Naive B cell (primary cell): ENCODE measurements at places on chromosomes 5 and 9. TPM values are rescaled to one million over a fixed set of nuclear protein-coding genes. Genes with fewer than 3 reads are reported as not detected.

DNA sequence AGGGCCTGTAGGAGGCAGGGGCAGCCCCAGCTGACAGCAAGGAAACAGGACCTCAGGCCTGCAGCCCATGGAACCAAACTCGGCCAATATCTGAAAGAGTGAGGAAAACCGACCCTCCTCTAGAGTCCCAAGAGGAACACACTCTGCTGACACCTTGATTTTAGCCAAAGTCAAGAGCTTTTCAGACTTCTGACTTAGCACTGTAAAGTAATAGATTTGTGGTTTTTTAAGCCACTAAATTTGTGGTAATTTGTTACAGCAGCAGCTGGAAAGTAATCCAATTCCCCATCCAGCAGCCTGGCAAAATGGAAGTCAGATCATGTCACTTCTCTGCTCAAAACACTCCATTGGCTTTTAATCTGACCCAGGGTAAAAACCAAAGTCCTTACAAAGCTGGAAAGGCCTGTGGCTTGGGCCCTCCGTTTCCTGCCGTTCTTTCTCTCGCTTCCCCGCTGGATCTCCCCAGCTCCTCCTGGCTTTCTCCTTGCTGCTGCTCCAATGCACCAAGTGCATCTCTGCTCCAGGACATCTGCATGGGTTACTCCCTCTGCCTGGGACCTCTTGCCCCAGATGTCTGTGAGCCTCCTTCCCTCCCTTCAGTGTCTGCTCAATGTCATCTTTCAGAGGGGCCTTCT is 79.0 kb downstream of the C5orf15 start:
- DNase-seq = no peak

DNA sequence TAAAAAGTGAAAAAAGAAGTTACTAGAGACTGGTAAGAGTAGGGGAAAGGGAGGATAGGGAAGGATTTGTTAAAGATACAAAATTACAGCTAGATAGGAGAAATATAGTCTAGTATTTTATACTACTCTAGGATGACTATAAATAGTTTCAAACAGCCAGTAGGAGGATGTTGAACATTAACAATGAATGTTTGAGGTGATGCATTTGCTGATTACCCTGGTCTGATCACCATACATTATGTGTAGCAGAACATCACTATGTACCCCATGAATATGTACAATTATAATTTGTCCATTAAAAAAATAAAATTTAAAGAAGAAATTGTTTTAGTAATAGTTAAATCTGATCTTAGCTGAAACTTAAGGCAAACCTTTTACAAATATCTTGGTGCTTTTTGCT is 302.6 kb downstream of the ARHGAP26 start:
- no peak for DNase-seq

DNA sequence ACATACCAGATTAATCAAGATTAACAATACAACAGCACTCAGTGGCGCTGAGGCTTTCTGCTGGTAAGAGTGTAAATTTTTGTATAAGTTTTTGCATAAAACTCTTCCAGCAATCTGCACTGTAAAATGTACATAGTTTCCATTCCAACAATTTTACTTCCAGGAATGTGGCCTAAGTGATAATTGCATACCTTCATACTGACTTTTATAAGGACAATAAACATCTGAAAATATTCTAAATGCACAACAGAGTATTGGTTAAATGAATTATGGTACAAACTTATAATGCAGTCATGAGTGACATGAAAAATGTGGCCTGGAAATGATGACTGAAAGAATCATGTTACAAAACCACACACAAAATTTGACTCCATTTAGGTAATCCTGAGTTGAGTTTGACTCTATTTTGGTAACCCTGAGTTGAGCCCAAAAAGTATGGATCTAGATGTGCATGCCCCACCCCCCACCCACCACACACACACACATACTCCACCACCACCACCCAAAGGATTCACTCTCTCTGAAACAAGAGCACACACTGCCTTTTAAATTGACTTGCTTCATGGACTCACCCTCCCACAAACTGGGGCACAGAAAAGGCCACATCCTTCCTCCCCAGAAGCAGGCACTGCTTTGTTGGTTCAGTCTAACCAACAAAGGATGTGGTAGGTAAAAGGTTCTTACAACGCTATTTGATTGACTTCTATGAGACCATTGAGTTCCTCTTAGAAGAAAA is 137.6 kb downstream of the SUSD1 start:
- DNase-seq = peak; percentile 79

- DNase-seq = no peak
These were observed 143.9 kb upstream of the SLC1A3 start for GRCh38 chr5:36462295-36463021.

DNA sequence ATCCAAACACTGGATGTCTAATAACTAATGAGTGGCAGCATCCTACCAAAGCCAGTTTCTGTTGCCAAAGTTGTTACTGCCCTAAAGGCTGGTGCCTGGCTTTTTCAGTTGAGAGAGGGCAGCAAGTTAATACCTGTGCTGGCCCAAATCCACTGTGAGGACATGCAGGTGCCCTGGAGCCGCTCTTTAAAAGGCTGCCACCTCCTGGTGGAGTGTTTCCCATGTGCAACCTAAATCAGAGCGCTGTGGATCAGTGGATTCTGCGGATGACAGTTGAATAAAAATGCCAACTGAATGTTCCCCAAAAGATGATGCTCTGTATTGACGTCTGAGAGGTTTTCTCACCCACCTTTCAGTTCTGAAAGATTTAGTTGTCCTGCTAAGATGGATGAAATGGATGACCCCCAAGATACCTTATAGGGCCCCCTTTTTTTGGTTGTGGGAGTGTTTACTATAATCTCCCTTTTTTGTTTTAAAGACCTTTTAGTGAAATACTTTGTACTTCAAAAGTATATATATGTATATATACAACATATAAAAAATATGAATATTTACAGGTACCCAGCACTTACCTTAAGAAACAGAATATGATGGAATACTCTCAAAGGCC is 146.4 kb downstream of the EGFLAM start:
- no peak for DNase-seq

DNA sequence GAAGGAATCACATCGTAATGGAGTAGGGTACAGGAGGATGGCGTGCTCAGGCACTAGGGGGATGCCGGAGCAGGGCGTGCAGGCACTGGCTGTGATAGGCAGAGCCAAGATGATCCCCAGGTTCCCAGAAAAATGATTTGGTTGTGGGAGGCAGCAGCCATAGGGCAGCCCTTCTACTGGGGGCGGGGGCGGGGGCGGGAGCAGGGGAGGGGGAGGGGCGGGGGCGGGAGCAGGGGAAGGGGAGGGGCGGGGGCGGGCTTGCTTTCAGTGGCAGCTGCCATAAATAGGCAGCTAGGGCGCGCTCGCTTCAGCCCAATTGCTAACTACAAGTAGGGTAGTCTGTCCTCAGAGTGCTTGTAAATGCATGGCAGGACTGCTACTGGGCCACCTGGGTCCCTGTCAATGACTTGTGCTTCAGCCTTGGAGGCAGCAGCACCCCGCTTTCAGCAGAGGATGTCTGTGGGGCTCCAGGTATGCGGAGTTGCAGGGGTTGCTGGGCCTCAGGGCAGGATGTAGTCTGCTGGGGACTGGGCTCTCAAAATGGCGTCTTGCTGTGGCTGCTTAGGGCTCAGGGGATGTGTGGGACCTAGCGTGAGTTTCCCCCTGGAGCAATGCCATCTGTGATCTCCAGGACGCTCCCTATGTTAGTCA is 354.3 kb downstream of the RAB3C start:
- no peak for DNase-seq

DNA sequence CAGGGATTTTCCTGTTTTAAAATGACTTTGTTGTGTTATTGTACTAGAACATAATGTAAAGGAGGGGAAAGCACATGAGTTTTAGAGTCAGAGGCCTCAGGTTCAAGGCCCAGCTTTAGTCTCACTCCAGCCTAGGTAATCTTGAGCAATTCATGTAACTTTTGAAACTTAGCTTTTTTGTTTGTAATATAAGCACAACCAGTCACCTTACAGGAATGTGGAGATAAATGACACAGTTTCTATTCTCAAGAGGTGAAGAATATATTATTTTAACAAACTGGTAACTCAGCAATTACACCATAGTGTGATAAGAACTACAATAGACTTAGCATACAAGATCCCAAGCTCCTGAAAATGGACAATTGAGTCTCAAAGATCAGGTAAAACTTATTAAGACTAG is 51.2 kb downstream of the ADAMTS19 start:
- DNase-seq = no peak

DNA sequence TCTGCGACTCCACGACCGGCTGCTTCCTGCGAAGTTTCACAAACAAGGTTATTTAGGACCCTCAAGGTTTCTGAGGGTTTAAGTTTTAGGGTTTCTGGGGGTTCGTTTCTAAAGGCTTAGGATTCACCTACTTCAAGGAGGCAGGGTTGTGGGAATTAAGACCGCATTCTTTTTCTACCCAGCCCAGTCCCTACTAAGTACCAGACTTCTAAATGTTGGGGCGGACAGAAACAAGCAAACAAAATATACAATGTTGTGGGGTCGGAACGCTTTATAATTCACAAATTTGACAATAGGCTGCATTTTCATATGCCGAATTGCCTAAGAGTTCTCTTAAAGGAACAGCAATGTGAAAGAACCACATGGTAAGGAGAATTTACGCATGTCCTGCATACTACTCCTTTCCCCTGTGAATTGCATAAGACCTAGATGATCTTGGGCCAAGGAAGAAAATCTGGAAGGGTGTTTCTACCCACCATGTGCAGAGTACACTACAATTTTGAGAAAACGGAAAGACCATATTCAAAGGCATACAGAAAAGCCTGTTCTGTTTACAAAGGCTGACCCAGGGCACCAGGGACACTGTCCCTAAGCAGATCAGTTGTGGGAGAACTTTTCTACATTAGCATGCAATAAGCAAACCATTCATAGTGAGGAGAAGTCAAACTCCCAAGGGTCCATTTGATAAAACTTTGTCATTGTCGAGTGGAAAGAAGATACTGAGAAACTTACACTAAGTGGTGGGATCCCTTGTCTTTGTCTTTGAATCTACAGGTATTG is 457.3 kb downstream of the RAB3C start:
- DNase-seq = peak; percentile 1

- DNase-seq = no peak
These were observed 202.9 kb downstream of the NR2F1-AS1 start for GRCh38 chr5:93378073-93378472.

DNA sequence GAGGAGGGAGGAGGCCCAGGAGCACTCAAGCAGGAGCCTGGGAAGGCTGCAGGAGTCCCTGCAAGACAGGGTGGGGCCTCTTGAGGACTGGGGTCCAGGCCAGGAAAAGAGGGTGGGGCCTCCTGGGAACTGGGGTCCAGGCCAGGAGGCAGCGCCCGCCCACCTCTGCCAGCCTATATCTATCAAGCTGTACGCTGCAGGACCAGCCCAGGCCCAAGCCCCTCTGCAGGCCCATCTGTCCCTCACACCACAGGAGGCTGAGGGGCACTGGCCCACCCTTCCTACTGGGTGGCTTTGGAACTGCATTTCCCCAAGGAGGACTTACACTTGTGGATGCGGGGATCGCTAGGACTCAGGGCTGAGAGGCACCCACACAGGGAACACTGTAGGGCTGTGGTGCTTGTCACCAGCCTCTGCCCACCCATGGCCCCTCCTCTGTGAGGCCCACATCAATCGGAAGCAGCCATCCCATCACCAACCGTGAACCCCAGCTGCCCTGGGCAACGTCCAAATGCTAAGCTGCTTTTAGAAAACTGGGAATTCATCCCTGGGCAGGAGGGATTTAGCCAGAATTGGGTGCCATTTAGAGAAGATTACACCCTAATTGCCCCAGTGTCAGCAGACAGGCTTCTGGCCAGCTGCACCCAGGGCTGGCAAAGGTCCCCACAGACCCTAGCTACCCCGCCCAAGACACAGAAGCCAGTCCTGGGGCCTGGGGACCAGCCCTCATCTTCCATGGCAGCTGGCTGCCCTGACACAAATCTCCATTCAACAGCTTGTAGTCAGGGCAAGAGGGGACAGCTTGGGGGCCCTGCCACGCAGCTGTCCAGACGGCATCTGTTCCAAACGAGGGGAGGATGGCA is 15.3 kb downstream of the BICD2 start:
- no peak for DNase-seq

DNA sequence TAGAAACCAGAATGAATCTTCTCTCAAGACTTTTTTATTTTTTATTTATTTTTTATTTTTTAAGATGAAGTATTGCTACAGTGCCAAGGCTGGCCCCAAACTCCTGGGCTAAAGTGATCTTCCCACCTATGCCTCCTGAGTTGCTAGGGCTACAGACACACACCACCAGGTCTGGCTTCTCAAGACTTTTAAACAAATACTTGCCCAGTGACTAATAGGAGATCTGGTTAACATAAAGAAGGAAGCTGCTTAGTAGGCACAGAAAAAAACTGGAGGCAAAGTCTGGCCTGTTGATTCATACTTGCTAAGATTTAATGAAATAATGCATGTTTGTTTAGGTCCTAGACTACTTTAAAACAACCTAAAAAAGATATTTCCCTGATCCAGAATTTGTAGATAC is 43.8 kb downstream of the SLC38A9 start:
- no peak for DNase-seq

AFAP1L1 gene
- polyA plus RNA-seq = not detected

BTNL3 gene
- not detected for polyA plus RNA-seq

IFNB1 gene
- polyA plus RNA-seq = not detected

RAD50 gene
- polyA plus RNA-seq = 20.8 TPM

TXNDC15 gene
- polyA plus RNA-seq = 14.8 TPM

LCN15 gene
- not detected for polyA plus RNA-seq
